Thoracic aorta (tissue), 2 donors: ENCODE measurements at places on chromosomes 4 and X.

DNA sequence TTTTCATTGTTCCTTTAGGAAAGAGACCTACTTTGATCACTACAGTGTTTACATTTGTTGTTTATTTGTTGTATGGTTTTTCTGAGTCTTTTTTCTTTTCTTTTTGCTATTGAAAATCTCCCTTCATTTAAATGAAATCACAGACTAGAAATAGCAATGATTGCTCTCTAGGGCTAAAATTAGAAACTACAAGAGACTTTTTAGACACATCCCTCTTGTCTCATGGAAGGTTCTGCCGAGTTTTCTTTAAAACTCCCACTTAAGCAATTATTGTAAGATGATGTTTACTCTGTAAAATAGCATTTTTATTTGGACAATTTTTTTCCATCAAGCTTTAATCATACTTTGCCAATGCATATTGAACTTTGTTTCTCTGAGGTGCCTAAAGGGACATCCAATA is 136.6 kb downstream of the PALLD start:
- no peak for DNase-seq

- DNase-seq = no peak
Measured at GRCh38 chr4:158814636-158815330, 46.0 kb downstream of the FNIP2 start.

GRCh38 chr4:17511051-17511450 is 839 bp downstream of the QDPR start:
- no peak for DNase-seq

DNA sequence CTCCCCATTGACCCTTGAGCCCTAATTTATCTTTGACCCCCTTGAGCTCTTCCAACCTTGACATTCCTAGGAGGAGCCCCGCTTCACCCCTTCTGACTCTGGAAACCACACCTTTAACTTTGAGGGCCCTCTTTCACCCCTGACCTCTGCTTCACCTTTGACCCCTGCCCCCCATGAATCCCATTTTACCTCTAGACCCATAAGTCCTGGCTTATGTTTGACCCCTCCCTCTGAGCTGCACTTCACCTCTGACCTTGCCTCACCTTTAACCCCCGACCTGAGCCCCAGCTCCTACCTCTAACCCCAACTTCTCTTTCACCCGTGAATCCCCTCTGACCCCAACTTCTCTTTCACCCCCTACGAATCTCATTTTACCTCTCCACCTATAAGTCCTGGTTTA is 169.7 kb downstream of the THOC2 start:
- DNase-seq = no peak

DNA sequence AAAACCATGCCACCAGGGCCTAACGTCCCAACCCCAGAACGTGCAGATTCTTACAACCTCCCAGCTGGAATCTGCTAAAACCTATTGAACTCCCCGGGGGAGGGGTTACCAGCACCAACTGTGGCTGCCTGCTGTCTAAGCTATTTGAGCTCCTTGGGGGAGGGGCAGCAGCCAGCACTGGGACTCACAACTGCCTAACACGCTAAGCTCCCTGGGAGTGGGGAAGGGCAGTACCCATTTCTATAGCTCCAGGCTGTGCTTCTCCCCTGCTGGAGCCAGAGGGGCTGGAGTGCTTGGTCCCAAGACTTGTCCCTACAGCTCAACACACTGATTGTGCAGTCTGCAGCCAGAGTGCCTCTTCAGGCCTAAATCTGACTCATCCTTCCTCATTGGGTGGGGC is 459.8 kb upstream of the FGF16 start:
- no peak for DNase-seq

GRCh38 chr4:123397144-123398065 is 810 bp downstream of the SPRY1 start:
- DNase-seq = no peak

GRCh38 chr4:133275246-133275645 is 126.2 kb downstream of the PCDH10 start:
- no peak for DNase-seq

GRCh38 chr4:47451657-47452056 is 11.8 kb downstream of the COMMD8 start:
- DNase-seq = no peak

GRCh38 chr4:76984127-76984526 is 34.6 kb downstream of the SEPTIN11 start:
- no peak for DNase-seq

DNA sequence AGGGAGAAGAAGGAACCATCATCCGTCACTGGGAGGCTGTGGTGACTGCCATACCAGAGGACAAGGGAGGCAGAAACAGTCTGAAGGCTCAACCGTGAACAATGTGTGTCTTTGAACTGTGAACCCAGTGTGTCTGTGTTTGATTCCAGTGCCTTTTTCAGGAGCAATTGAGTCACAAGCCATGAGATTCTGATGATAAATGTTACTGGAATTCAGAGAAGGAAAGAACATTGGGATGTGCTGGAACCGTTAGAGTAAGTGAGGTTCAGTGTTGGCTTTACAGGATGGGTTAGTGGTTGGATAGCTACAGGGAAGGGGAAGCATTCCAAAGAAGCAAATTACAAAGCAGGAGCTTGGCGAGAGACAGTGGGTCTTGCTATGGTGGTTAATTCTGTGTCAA is 464.4 kb downstream of the TRIML1 start:
- no peak for DNase-seq

DNA sequence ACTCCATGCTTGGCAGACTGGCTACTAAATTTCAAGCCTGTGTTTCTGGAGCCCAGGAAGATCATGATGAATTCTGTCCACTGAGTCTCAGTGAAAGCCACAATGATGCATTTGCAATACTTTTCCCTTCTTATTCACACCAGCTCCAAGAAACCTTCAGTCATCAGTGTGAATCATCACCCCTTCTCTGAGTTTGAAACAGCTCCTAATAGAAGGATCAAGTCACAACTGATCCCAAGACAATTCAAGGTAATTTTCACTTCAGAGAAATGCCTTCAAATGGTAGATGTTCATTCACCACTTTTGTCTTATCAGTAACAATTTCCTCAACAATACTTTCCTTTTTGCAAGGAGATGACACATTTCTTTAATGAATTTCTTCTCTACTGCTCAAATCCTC is 257.4 kb downstream of the NLGN4X start:
- DNase-seq = no peak

- no peak for DNase-seq
Measured at GRCh38 chrX:103329991-103330390, at the start of gene TCEAL7. Gene TCEAL7 (plus strand): TSS chrX:103330239. CDS start chrX:103331404, 1,165 bp downstream.

DNA sequence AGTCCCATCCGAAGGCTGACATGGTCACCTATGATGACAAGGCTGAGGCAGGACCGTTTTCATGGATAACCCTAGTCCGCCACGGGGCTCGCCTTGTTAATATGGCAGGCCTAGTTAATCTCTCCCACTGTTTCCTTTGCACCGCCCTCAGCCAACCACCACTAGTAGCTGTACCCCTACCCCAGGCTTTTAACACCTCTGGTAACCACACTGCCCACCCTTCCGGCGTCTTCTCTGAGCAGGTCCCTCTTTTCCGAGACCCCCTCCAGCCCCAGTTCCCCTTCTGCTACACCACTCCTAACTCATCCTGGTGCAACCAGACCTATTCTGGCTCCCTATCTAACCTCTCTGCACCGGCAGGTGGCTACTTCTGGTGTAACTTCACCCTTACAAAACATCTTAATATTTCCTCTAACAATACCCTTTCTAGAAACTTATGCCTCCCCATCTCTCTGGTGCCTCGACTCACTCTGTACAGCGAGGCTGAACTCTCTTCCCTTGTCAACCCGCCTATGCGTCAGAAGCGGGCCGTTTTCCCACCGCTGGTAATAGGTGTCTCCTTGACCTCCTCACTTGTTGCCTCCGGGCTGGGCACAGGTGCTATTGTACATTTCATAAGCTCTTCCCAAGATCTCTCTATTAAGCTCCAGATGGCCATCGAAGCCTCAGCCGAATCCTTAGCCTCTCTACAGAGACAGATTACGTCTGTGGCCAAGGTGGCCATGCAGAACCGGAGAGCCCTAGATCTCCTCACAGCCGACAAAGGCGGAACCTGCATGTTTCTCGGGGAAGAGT is 964.4 kb downstream of the RPA4 start:
- DNase-seq = no peak

- DNase-seq = no peak
Measured at GRCh38 chr4:1174941-1175634, 2.7 kb upstream of the SPON2 start.

DNA sequence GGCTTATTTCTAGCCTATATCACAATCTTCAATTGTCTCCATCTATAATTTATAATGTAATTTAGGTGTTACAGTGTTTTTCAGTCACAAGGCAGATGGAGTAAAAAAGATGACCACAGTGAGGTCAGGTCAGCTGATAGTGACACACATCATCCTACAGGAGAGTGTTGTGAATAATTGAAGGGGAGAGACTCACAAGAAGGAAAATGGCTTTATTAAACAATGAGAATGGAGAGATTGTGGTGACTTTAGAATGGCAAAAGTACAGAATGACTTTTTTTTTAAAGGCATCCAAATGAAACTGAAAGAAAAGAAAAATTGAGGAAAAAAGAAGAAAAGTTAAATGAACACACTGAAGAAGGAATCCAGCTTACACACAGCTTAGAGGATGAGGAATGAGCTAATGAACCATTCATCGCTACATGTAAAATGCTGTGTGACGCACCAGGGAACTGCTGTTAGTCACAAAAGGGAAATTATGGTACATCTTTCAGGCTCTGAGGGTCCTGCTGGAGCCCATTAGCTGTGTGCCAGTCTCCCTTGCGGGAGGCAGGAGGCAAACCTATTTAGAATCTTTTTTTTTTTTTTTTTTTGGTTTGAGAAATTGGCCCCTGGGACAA is 56.6 kb downstream of the SPRY1 start:
- no peak for DNase-seq

- no peak for DNase-seq
Measured at GRCh38 chr4:23835774-23836478, 53.9 kb downstream of the PPARGC1A start.

- DNase-seq = no peak
Measured at GRCh38 chr4:8350841-8351461, 81.4 kb downstream of the HTRA3 start.

DNA sequence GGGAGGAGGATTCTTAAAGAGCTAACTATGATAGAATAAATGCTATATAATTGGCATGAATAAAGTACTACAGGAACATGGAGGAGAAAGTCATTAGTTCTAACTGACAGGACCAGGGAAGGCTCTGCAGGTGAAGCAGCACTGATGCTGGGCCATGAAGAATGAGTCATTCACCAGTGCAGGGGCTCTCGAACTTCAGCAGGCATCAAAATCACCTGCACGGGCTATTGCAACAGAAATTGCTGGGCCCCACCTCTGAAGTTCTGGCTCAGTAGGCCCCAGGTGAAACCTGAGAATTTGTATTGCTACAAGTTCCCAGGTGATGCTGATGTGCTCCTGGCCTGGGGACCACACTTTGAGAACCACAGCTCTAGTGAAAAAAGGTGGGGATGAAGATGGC is 33.7 kb downstream of the TMEM150C start:
- DNase-seq = no peak

DNA sequence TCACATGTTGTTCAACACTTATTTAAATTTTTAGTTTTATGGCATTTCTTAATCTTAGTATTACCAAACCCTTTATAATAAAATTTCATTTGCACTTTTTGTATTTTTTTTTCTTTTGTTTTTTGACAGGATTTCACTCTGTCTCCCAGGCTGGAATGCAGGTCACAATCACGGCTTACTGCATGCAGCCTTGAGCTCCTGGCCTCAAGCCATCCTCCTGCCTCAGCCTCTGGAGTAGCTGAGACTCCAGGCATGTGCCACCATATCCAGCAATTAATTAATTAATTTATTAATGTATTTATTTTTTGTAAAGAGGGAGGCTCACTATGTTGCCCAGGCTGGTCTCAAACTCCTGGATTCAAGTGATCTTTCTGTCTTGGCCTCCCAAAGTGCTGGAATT is 133.4 kb downstream of the ADGRL3 start:
- DNase-seq = no peak

DNA sequence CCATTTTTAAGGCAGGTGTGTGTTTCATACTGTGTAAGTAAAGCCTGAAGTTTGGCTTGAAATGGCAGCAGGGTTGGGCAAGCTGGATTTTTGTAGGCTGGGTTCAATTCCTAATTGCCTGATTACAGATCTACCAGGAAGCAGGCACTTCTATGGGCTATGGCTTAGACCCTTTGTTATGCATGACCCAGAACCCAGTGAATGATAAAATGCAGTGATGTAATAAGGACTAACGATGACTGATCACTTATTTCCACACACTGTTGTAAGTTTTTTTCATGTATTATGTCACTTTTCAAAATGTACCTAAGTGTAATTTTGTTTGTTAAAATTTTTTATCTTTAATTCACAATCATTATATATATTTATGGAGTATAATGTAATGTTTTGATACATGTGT is 8.6 kb downstream of the LANCL3 start:
- no peak for DNase-seq

DNA sequence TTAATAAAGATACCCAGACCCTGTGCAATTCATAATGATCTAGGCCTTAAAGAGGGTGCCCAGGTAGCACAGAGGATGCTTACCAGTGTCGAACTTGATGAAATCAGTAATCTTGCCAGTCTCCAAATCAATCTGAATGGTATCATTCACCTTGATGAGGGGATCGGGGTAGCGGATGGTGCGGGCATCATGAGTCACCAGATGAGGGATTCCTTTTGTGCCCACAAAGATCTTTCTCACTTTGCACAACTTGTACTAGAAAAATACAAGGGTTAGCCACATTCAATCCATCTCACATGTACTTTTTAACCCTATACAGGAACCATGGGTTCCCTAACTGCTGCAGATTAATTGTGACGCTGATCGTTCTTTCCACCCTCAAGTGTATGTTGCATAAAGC is 3.3 kb downstream of the RPS4X start:
- DNase-seq = no peak

DNA sequence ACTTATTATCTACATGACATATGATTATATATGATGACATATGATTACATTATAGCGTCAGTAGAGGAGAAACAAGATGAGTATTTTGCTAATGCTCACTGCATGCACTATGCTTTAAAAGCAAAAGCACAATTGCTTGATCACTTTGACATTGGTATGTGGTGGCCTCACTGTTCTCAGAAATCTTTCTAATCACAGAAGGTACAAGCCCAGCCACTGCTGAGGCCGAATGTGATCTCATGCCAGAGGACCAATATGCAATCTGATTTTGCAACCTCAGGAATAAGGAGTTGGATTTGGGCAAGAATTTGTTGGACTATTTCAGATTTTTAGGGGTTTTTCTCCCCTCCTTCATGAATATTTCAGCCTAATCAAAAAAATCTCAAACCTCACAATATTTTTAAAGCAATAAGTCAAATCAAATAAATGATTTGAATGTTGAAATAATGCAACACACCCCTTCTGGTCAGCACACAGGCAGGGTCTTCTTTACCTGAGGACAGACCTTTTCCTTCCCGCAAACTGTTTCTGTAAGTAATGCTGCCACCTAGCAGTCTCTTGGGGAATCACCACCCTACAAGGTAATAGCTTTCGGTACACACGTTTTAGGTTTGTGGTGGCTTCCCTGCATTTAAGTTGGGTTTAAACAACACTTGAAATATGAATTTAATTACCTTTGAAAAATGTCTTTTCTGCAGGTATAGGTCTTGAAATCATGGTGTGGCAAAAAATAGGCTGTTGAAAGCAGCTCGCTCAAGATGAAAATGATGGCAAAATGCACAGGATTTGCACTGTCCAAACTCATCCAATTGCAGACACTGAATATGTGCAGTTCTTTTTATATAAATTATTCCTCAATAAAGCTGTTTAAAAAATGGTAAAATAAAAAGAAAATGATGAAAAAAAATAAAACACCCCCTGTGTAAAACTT is 4.8 kb upstream of the CXCL13 start:
- DNase-seq = no peak
